ENCODE measurements at places on chromosomes 5 and 9.

GRCh38 chr5:68290260-68290674, 74.7 kb downstream of the PIK3R1 start:
- DNase-seq: no peak

DNA sequence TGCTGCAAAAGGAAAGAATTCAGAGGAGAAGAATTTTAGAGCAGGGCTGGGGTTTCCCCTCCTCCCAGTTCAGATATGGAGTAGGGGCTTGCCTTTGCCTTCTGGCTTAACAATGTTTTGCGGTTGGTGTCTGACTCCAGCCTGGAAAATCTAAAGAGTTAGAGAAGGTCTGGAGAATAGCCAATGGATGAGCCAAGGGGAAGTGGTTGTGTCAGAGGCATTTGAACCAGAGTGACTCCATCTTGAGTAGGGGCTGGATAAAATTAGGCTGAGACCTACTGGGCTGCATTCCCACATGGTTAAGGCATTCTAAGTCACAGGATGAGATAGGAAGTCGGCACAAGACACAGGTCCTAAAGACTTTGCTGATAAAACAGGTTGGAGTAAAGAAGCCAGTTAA, 133.7 kb downstream of the DIRAS2 start:
- DNase-seq: no peak

DNA sequence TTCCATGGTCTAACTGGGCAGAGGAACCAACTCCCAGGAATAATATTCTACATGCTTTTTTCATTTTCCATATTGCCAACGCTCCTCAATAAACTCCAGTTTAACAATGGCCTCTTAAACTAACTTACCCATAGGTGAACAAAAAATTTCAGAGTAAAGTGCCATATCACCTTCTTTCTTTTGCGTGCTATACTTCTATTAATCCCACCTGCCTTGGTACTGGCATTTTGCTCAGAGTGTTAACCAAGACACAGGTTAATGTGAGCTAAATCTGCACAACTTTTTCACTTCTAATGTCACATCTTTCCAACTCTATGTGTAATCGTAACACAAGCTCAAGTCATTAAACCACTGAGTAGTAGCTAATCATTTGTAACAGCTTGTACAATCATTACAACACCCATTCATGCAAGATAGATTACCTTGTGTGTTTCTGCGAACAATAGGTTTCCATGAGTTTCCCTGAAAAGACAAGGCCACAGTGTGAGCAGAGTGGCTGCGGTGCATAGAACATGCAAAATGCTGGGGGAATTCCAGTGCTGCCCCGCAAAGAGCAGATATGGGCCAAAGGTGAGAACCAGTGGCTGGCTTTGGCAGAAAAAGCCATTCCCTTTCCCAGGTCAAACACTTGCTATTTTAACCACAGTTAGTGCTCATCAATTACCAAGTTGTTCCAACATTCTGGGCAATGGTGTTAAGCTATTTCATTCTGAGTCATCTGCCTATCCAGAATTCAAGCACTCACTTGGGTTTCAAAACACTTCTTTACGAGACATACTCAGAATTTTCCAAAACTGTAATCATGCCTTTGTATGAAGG, 42.8 kb downstream of the TIMD4 start:
- DNase-seq: no peak

DNA sequence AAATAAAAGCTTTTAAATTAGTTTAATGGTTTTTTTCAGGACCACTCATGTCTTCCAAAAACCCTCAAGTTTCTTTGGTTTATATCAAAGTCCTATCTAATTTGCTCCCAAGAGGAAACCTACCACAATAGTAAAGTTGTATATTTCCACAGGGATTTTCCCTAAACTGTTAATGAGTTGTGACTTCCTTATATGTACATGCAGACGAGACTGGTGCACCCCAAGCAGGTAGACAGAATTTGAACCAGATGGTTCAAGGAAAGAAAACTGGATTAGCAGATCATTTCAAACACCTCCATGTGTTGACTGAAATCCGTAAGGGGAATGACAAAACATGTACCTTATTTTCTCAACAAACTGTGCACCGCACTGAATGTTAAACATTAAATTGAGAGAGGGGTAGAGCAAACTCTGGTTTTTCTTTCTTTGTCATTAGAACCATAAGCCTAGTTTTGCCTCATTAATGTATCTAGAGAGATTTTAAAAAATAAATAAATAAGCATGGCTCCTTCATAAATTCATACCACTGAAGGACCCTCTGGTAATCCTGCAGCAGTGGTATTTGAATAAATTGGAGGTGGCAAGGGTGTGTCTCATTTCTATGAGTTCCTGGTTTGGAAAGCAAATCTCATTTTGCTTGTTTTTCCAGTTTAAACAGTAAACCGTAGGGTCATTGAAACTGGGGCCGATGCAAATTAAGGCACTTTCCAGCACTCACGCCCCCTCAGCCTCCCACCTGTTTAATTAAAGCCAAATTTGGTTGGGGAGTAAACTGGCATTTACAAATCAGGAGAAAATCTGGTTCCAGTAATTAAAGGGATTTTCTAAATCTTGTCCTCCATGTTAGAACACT, 51.1 kb downstream of the ENC1 start:
- no peak for DNase-seq

DNA sequence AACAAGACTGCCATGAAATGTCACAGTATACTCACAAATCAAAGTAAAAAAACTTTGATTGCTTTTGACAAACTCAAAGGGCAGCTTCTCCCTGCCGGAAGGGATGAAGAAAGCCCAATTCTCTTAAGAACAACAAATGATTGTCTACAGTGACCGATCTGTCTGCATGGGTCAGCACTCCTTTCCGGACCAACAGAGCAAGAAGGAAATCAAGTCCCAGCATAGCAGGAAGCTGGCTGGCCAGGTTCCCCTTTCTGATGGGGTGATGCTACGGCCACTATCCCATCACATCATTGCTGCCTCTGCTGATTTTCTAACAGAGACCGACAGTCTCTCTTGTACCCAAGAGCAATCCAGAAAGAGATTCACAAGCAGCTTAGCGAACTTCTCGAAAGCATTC, 692 bp downstream of the C1QTNF3 start:
- DNase-seq: no peak

DNA sequence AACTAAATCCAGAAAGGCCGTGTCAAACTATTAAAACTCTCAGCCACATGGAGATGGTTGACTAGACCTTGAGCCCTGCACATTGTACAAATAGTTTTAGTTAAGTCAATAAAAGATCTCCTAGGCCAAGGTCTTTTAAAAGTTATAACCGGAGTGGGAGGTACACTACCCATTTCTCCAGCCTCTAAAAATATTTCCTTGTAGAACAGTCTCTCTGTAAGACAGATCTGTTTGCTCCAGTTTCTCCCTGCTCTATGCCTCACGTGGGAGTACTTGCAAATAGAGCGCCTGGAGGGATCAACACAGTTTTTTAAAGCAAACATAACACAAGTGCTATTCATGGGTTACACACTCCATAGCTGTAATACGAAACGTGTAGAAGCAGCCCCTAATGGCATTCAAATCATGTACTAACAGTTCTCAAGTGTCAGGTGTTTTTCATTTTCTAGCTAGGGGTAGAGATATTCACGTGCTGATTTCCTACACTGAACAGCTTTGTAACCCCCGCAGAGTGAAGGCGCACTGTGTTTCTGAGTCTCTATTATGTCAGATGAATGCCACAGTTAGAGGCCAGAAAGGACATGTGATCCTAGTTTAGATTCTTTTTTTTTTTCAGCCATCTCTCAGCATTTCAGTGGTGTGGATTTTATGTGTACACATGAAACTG, 703.4 kb upstream of the GRAMD2B start:
- DNase-seq: no peak

DNA sequence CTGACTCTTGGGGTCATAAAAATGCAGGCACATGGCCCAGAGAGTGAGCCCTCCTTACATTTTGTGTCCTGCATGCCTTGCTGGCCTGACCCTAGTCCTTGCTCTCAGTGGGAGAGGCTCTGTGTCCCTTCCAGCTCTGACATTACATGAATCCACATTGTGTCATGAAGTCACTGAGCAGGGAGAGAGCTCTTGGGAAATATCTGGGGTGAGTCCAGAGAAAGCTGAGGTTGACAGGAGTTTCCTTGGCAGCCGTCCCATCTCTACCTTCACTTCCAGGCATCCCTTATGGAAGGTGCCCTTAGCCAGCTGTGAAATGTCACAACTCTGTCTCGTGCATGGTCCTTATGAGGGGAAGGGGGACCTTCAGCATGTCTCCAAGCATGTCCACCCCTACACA, 41.0 kb downstream of the FAT2 start:
- DNase-seq: no peak

Measured in omental fat pad (tissue), 4 donors.